NCI-H748 treated with DMSO at 0.1 percent for 48 hours (cell line): ENCODE measurements at places on chromosomes 5 and 9.

DNA sequence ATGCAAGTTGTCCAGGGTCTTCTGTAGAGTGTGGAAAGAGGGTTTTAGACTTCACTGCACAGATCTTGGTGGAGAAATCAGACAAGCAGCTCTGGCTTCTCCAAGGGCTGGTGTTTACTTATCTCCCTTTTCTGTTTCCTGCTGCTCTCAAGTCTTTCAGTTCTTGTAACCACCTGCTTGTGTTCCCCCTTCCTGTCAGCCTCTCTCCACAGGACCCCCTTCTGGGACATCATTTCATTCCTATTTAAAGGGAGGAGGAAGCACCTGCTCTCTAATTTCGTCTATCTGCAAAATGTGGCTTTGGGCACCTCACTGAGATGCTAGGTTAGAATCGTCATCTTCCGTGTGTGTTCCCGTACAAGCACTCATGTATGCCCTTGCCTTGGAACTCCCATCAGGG is 636.2 kb downstream of the MTRR start:
- no peak for DNase-seq

- DNase-seq: no peak
These were observed 84.6 kb downstream of the CEMIP2 start for GRCh38 chr9:71683598-71684235.

DNA sequence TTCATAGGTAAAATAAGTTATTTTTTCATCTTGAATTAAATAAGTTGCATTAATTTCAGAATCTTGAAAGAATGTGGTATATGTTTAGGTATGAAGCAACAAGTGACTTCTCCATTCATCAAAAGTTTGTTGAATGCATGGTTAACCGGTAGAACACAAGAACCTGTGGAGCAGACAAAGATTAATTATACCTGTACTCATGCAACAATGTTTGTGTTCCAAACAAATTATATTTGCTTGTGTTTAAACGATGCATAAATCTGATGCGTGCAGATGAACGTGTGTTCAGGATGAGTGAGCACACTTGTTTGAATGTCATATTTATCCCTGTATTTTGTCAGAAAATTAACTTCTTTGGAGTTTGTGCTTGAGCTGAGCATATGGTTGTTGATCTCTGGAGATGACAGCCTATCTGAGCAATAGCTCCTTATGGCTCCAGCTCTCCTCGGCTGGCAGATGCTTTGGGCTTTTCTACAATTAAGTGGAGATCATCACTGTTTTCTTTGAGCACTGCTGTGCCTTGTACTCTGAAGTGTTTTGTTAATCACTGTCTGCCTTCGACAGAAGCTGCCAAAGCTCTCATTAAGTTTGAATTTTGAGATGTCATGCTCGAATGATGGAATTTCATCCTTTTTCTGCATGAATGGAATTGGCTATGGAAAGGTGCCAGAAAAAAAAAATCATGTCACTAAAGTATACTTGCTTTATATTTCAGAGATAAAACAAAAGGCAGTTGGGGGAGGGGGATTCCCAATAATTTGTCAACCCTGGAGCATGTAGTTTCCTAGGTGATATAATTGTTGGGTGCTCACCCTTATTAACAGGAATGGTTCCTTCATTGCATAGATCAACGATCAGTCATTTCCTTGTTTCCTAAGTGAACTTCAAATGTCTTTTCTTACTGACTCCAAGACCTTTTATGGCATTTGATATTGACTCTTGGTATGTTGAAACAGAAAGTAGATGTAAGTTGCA is 502.5 kb upstream of the ARRDC3 start:
- DNase-seq: peak; percentile 49

- DNase-seq: no peak
These were observed 270.2 kb downstream of the PSAT1 start for GRCh38 chr9:78566948-78567675.

DNA sequence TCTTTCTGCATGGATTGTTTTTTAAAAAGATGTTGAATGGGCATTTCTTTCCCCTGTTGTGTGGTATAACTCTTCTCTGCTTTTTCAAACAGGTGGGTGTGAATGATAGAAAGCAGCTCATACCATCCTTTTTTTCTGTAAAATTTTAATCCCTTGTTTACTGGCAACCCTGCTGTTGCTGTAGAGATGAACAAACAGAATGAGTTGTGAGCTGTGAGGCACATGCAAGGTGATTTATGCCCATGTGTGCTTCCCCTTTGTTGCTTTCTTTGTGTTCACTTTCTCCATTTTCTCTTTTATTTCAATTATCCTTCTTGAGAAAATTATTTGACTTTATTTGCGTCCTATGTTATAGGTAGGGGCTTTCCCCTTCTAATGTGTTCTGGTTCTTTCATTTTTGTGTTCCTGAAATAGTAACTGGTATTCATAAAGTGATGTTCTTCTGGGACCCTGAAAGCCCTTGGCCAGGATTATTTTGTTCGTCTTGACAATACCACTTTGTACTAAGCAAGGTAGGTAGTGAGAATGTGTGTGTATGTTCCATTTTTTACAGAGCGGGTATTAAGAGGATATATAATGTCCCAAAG is 79.9 kb downstream of the AOPEP start:
- DNase-seq: peak; percentile 38

- DNase-seq: no peak
These were observed 7.8 kb upstream of the DELE1 start for GRCh38 chr5:141915881-141916336.

- peak; percentile 7 for DNase-seq
These were observed 107.2 kb upstream of the MAMDC2 start for GRCh38 chr9:69936427-69936826.

DNA sequence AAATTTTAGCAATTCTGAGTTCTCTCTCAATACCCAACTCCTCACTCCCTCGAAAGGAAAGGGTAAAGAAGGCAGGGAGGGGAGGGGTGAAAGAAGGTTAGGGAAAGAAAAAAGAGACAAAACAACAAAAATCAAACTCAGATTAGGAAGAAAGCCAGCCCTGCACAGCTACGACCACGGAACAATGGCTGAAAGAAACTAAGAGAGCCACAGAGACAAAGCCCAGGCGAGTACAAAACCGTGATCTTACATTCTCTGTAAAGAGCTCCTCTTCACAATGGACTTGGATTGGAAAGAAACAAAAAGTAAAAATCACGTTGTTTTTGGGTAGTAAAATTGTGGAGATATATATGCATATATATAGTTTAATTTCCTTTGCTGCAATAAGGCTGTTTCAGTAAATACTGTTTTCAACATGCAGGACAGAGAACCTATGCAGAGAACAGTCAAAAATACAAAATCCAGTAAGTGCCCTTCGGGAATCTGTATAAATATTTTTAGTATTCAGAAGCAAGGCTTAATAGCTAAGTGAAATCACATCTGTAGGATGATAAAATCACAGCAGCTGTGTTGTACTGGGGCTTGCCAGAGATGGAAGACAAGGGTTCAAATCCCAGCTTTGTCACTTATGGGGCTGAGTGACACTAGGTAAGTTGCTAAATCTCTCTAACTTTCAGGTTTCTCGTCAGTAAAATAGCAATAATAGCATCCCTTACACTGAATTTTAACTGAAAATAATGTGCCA is 16.9 kb downstream of the PSMB7 start:
- no peak for DNase-seq

DNA sequence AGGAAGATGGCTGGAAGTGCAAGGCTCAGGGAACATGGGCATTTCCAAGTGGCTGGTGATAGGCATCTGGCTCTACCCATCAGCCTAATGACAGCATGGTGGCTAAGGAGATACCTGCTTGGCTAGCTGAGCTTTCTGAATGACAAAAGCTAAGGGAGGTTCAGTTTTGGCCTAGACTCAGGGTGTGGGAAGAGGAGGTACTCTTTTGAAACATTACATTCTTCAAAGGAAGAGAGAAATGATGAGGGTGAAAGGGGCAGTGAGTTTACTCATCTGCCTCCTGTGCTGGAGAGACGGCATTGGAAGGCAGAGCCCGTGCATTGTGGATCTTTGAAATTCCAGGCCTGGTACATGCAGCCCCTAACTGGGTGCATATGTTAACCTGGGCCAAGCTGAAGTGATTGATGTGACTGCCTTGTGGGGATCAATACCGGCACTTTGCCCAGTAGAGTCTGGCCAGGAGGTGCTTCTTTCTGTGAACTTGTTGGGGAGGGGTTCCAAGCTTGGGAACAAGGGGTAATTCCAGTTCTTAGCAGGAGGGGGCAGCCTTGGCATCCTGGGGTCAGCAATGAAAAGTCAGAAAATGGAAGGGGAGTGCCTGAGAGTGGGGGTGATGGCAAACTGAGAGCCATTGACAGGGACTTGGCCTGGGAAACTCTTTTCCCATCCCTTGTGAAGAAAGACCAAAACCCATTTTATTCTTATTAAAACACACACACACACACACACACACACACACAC is 108.6 kb downstream of the ACER2 start:
- peak; percentile 15 for DNase-seq

GRCh38 chr5:92635001-92635461 is 946.0 kb downstream of the NR2F1-AS1 start:
- peak; percentile 99 for DNase-seq

DNA sequence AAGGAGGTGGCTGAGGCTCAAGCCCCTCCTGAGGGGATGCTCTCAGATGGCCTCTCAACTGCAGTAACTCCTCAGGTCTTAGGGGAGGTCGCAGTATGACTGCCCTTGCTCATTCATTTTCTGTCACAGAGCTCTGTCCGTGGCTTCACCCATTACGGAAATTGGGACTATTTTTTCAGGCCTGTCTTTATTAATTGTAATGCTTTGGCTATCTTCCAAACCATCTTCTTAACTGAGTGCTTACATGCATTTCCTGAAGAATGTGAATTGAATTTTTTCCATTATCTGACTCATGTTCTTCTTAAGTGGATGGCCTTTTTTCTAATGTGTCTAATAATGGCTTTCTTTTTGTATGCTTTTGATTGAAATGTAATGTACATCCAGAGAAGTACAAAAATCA is 36.4 kb upstream of the SV2C start:
- DNase-seq: no peak

DNA sequence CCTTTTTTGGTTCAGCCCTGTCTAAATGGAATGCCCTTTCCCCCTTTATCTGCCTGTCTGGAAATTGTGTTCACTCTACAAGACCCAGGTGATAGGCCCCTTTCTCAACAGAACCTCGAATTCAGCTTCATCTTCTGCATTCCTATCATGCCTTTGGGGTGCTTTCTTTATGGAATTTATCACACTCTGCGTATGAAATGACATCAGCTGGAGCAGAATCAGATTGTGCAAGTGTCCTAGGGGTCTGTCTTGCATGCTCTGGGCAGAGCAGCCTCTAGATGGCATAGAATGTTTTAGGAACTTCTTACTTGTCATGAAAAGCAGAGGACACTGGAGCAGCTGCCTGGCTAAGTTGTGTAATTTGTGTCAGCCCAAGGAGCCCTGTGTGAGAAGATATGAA is 84.9 kb downstream of the ISL1 start:
- DNase-seq: no peak

DNA sequence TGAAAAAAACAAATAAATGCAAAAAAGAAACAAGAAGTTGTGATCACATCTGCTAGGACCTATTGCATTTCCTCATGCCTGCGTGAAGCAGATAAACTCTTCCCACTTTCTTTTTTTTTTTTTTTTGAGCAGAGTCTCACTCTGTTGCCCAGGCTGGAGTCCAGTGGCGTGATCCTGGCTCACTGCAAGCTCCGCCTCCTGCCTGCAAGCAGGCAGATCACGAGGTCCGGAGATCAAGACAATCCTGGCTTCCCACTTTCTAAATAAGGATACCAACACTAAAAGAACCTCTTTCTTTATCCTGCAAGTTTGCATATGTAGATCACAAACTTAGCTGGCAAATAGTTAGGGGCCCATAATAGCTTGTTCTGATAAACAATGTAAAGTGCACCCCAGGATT is 128.6 kb downstream of the ASTN2 start:
- DNase-seq: no peak
